ENCODE measurements at places on chromosomes 12 and 14. TPM values are rescaled to one million over a fixed set of nuclear protein-coding genes. Genes with fewer than 3 reads are reported as not detected.
A peak's percentile ranks its signal among the peaks of the same experiment; 100 is the strongest.

Gene CLEC1A
- total RNA-seq, result 0.93 TPM

Gene LUM
- total RNA-seq, result 196 TPM

Gene POTEG
- not detected for total RNA-seq

Gene RNASE1
- total RNA-seq, result 230 TPM

Gene ADGRD1
- 120 TPM for total RNA-seq

Gene CLEC6A
- not detected for total RNA-seq

Gene TMEM179
- total RNA-seq, result 0.52 TPM

GRCh38 chr12:62717643-62718042, 217.3 kb downstream of the PPM1H start:
- no peaks in the 10 kb centered on the region for H3K36me3 ChIP-seq
- no peak overlapping the region for H3K4me3 ChIP-seq
- no peaks in the 10 kb centered on the region for H3K27me3 ChIP-seq
- DNase-seq, result no peak

GRCh38 chr12:54046809-54047159, 6.9 kb upstream of the HOXC4 start:
- no peaks in the 10 kb centered on the region for H3K36me3 ChIP-seq
- H3K27ac ChIP-seq, result no peak overlapping the region
- peak overlapping the region; percentile 3 for H3K4me3 ChIP-seq
- H3K27me3 ChIP-seq, result peaks cover 25% of the 10 kb centered on the region
- DNase-seq, result no peak
- H3K4me1 ChIP-seq, result peaks cover 11% of the 10 kb centered on the region

GRCh38 chr12:2284857-2285256, 232.1 kb downstream of the CACNA1C start:
- H3K27ac ChIP-seq, result peak overlapping the region; percentile 74
- no peaks in the 10 kb centered on the region for H3K36me3 ChIP-seq
- H3K4me1 ChIP-seq, result no peaks in the 10 kb centered on the region

GRCh38 chr14:101739446-101740141, 21.9 kb upstream of the PPP2R5C start:
- H3K27ac ChIP-seq, result no peak overlapping the region
- H3K27me3 ChIP-seq, result no peaks in the 10 kb centered on the region
- no peak for DNase-seq
- no peak overlapping the region for H3K4me3 ChIP-seq

DNA sequence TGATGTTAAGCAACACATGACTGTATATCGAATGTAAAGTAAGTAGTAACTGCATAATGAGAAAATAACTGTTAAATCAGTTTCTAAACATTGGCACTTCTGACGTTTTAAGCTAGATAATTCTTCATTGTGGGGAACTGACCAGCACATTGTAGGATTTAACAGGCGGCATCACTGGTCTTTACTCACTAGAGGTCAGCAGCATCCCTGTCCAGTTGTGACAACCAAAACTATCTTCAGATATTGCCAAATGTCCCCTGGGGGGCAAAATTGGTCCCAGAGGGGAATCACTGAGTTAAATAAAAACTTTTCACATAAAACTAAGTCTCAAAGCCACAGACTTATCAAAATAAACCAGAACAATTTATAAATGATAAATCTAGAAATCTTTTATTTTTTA, 65.3 kb downstream of the BLTP3B start:
- DNase-seq, result no peak
- no peaks in the 10 kb centered on the region for H3K27me3 ChIP-seq
- no peaks in the 10 kb centered on the region for H3K4me1 ChIP-seq
- H3K36me3 ChIP-seq, result peaks cover 14% of the 10 kb centered on the region

DNA sequence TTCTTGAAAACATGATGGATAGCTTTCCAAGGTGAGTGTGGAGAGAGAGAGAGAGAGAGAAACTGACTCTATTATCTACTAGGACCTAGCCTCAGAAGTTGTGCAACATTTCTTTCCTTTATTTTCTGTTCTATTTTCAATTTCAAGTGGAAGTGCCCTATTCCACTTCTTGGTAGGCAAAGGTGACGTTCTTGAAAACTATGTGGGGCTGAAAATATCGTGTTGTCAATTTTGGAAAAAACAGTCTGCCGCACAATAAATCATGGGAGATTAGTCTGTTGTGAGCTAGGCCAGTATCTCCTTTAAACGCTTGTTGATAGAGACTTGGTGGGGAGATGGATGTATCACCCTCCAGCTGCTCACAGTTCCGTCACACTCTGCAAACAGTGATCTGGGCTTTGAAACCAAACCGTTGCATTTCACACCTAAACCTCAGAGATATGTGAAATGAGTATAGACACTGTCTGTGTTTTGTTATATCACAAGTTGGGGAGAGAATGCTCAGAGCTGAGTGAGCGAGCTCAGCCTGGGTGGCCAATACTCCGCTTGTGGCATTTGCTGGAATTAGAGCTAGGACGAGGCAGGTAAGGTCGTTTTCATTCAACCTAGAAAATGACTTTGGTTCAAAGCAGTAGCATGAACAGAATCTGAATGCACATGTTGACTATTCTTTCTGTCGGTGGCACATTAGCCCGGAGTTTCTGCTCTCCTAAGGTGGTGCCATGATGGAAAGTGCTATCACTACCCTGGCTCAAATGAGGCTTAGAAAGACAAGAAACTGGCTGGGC, 75.1 kb upstream of the ST8SIA1 start:
- no peaks in the 10 kb centered on the region for H3K4me1 ChIP-seq
- H3K36me3 ChIP-seq, result no peaks in the 10 kb centered on the region
- peak overlapping the region; percentile 58 for H3K27ac ChIP-seq
- no peaks in the 10 kb centered on the region for H3K27me3 ChIP-seq

GRCh38 chr14:104374718-104375080, 204.9 kb upstream of the C14orf180 start:
- DNase-seq, result no peak
- no peak overlapping the region for H3K27ac ChIP-seq

DNA sequence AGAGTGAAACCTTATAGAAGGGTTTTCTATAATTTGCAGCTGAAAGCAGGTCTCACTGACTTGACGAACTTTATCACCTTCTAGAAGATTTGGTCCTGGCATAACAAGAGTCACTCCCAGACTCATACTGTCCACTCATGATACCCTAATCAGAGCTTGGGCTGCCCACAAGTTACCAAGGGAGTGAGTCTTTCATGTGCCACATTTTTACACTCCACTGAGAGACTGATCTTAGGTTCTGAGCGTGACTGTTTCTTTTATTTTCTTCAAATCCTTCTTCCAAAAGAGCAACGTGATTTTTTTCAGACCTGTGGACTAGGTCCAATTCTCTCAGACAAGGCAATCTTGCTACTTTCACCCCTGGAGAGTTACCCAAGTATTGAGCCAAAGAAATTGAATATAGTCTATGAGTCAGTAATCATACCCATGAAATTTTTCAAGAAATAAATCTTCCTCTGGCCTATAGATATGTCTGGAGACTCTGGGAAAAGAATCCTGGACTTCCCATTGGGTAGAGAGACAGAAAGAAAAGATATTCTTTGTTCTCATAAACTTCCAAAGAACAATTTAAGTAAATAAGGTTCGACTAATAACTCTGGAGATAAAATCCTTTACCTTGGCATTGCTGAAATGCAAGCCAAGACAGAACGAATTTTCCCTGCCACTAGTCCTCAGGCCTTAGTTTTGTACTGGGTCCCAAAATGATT, 26.9 kb downstream of the SIX1 start:
- no peak overlapping the region for H3K4me3 ChIP-seq
- no peaks in the 10 kb centered on the region for H3K27me3 ChIP-seq
- H3K36me3 ChIP-seq, result no peaks in the 10 kb centered on the region
- DNase-seq, result no peak
- H3K4me1 ChIP-seq, result peaks cover 7% of the 10 kb centered on the region

DNA sequence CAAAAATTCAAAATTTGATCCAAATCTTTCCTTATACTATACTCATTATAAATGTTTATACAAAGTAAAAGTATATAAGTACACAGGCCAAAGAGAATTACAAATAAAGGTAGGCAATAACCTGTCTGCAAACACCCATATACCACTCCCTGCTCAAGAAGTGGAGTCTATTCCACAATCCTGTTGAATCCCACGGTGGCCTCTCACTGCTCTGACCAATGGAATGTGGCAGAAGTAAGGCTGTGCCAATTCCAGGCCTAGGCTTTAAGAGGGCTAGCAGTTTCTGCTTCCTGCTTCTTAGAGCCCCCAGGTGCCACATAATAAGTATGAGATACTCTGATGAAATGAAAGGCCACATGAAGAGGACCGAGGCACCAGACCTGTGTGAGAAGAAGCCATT, 79.8 kb upstream of the CFL2 start:
- DNase-seq, result no peak
- H3K4me1 ChIP-seq, result no peaks in the 10 kb centered on the region
- no peak overlapping the region for H3K27ac ChIP-seq
- H3K27me3 ChIP-seq, result no peaks in the 10 kb centered on the region
- H3K4me3 ChIP-seq, result no peak overlapping the region

All from right atrium auricular region (tissue), 2 donors.